Islet precursor cell (in vitro differentiated cells): ENCODE measurements at places on chromosomes 3 and 15.

GRCh38 chr3:126267169-126267975, 87.0 kb upstream of the ALDH1L1 start:
- DNase-seq, result peak; percentile 98

DNA sequence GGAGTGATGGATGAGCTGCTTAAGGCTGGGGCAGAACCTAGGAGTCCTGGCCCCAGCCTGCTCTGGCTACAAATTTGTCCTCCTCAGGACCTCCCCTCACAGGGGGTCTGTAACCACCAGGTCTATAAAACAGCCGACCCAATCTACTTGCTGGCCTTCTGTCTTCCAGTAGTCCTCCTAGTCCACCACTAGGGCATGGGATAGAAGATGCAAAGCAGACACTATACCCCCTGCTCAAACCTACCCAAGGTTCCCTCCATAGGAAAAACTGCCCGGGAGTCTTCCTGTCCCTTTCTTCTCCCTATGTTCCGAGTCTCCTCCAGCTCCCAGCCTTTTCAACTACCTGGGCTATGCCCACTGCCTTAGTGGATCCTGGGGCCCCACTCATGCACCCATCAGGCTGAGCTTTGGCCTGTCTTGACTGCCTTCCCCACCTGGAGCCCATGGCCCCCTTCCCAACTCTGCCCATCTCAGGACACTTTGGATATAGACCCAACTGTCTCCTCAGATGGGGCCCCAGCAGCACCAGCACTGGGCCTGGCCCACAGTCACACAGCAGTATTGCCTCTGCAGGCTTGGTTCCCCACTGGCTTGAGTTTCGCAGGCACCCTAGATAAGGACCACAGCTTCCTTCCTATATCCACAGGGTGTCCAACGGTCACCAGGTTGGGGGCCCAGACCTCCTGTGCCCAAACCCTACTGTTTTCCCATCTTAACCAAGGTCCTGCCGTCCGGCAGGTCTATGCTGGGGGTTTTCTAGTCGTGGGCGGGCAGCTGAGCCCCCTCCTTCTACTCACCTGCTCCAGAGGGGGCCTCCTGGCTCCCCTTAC, 1.1 kb downstream of the HYAL3 start:
- peak; percentile 47 for DNase-seq

GRCh38 chr3:101095693-101096430, 102.6 kb upstream of the ABI3BP start:
- no peak for DNase-seq

GRCh38 chr3:62114763-62115162, 258.6 kb downstream of the FEZF2 start:
- no peak for DNase-seq

DNA sequence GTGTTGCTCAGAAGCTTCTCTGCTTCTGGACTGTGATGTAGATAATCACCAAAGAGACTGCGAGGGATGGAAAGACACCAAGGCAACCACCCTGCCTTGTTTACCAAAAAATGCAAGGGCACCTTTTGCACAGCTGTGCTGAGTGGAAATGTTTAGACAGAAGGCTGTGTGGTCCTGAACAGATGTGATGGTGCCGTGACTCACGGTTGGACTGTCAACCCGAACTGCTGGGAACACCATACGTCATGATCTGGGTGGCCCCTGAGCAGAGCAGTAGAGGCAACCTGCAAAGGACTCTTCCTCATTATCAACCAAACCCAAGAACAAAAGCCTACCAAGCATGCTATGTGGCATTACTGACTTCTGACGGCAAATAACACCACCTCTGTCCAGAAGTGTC, 61.3 kb upstream of the LPP start:
- peak; percentile 23 for DNase-seq

DNA sequence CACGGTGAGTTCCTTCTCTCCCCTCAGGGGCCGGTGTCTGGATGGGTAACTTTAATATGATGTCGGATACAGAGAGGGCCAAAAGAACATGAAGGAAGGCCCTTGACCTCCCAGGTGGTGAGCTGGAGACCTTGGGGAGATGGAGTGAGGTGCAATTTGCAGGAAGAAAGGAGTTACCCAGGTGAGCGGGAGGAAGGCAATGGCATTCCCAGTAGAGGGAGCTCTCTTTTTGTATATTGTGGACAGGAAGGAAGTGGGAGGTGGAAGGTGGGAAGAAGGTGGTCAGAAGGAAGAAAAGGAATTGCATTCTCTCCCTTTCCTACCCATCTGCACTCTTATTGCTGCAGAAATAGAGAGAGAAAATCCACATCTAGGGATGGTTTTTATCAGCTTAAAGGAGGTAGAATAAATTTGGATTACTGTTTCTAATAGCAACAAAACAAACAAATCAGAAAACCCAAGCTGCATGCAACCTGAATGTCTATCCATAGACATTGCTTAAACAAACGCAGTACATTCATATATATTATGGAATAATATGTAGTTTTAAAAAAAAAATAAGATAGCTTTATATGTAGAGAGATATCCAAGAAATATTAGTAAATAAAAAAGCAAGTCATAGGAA, 169.0 kb upstream of the TSC22D2 start:
- DNase-seq, result peak; percentile 72

GRCh38 chr3:135895106-135895733, 70.3 kb upstream of the PPP2R3A start:
- peak; percentile 87 for DNase-seq

- peak; percentile 93 for DNase-seq
These were observed 47.6 kb upstream of the ATP1B3 start for GRCh38 chr3:141828890-141829289.

DNA sequence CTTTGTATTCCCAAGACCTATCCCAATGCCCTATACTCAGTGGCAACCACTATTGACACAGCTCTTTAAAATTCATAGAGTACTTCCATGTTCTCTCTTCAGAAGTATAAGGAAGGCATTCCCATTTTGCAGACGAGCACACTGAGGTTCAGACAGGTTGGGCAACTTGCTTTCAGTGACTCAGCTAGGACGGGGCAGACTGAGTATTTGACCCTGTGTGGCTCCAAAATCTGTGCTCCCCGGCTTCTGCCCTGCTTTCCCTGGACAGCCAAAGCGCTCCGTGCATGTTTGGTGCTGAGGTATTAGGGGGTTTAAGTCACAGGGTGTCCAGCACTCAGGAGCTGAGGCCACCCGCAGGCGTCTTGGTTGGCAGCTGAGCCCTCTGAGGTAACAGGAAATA, 59.5 kb downstream of the CEMIP start:
- no peak for DNase-seq

GRCh38 chr3:127192576-127193232, at the start of gene PRR23E:
Gene PRR23E, plus strand, starts transcription at chr3:127193131. Its CDS starts 3,555 bp downstream, at chr3:127196686.
- DNase-seq, result peak; percentile 40

GRCh38 chr3:195116407-195117185, 154.4 kb downstream of the XXYLT1 start:
- no peak for DNase-seq

DNA sequence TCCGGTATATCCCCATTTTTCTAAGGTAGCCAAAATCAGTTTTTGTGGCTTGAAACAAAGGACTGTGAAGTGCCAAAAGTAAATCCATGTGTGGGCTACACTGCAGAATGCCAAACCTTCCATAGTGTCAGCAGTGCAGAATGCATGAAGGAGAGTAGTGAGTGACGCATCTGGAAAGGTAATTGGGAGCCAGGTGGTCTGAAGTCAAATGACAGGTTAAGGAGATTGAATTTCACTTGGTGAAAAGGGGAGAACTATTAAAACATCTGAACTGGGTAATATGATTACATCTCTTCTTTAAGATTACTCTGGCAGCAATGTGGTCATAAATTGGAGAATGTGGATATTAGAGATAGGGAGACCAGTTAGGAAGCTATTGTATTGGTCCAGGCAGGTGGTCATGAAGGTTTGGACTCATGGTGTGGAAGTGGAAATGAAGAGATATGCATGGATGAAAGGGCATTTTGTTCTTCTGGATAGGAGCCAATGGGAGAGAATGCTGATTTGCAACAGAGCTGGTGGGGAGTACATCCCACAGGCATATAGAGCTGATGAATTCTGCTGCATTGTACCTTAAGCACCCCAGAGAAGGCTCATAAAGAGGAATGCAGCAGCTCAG, 118.2 kb downstream of the ECT2 start:
- DNase-seq, result no peak

GRCh38 chr15:77865106-77865610, 212.4 kb downstream of the TBC1D2B start:
- peak; percentile 4 for DNase-seq

GRCh38 chr3:82392203-82392775, 630.8 kb upstream of the GBE1 start:
- DNase-seq, result no peak

DNA sequence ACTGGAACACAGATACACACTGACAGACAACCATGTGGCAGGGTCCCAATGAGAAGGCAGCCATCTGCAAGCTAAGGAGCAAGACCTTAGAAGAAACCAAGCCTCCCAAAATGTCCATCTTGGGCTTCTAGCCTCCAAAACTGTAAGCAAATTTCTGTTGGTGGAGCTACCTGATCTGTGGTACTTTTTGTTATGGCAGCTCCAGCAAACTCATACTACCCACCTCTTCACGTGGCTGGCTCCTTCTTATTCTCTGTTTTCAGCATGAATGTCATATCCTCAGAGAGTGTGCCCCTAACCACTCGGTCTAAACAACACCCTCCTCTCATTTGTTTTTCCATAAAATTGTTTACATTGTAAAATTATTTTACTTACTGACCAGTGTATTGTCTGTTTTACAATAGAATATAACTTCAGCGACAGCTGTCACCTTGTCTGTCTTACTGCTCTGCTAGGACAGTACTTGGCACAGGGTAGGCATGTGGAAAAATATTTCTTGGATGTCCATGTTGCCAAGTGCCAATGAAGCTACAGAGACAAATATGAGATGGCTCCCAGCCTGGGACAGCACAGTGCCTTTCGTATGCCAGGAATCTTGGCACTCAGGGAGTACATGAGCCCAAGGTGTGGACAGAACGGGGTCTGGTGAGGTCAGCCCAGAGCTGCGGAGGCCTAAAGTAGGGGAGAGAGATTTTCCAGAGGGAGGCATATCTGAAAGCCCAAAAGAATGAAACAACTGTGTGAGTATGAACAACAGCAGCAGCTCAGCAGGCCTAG, 17.4 kb upstream of the SLC25A36 start:
- DNase-seq, result no peak

- DNase-seq, result no peak
These were observed 3.4 kb upstream of the CPOX start for GRCh38 chr3:98596541-98597500.

DNA sequence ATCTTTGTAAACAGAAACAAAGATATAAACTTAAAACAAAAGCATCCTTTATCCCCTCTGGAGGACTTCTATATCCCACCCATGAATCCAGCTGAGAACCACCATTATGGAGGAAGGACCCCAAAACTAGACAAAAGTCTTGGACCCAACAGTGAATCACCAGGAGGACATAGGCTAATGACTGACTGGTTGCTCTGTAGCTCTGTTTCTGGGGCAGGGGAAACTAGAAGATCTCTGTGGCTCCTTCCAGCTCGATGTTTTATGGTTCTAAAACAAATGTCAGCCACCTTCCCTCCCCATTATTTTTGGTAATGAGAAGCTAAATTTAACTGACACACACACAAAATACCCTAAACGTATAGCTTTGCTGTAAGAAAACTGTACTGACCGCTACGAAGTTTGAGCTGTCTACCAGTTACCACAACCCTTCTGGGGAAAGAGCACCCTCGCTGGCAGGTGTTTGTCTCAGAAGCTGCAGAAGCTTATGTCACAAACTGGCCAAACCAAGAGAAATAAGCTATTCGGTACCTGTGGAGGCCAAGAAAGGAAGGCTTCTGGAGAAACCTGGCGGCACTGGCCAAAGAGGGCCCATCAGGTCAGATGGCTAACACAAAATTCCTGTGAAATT, 36.4 kb downstream of the MB21D2 start:
- DNase-seq, result no peak

GRCh38 chr15:43215961-43216360, 4.9 kb downstream of the EPB42 start:
- DNase-seq, result peak; percentile 43

DNA sequence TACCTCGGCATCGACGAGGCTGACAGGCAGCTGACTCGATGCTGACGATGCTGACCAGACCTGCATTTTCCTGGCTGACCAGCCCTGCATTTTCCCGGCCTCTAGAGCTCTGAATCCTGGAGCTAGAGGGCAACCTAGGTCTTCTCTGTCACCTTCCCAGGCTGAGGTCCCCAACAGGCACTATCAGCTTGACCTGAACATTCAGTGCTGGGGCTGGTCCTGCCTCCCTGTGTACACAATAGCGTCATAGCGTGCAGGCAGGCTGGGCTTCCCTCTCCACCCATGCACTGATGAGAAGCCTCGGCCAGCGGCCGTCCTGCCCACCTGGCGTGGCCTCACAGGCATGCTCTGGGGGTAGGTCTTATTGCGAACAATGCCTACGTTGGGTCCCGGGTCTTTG, 62.3 kb upstream of the SNRPA1 start:
- peak; percentile 71 for DNase-seq

GRCh38 chr15:49827311-49827710, 206.5 kb downstream of the DTWD1 start:
- DNase-seq, result no peak

DNA sequence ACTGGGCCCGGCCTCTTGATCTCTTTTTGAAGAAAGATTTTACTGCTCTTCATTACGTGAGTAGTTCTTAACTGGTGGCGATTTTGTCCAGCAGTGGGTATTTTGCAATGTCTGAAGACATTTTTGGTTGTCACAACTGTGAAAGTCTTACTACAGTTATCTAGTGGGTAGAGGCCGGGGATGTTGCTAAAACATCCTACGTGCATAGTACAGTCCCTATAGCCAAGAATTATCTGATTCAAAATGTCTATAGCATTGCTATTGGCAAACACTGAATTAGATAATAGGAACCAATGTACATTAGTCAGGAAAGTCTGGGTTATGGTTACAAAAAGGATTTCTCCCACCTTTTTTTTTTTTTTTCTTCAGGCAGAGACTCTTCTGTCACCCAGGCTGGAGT, 38.1 kb downstream of the FOXL2 start:
- DNase-seq, result no peak

- DNase-seq, result no peak
These were observed 1.2 kb downstream of the ACP3 start for GRCh38 chr3:132318451-132318850.

DNA sequence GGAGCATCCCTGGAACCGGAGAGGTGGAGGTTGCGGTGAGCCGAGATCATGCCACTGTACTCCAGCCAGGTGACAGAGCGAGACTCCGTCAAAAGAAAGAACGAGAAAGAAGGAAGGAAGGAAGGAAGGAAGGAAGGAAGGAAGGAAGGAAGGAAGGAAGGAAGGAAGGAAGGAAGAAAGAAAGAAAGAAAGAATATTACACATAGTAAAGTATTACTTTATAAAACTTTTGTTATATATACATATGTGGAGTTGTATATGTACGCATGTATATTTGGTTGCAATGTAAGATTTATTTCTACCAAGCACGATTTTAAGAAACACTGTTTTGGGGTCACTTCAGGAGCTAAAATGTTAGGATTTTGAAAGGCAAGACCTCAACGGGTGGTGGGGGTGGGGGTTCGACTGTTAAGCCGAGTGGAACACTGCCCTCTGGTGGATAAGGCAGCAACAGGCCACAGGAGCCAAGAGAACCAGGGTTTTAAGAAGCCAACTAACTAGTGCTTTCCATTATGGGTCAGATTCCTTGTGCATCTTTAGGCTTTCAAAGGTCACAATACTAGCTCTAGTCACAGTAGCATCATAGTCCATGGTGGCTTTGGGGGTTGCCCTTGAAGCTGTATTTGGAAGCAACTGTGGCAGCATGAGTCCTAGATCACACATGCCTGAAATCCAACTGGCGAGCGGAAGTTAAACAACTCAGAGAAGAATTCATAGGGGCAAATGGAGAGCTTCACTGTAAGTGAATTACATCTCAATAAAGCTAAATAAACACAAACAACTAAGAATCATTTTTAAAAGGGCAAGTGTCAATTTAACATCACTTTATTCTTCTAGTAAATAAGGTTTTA, 22.5 kb downstream of the GLB1 start:
- peak; percentile 84 for DNase-seq
